Stimulated activated CD4-positive, alpha-beta T cell treated with anti-CD3 and anti-CD28 coated beads, Interleukin-15, amount 100 ng/mL, for 48 hours (primary cell): ENCODE measurements at places on chromosomes 7 and 10.

- no peak for DNase-seq
These were observed 183.0 kb downstream of the RAPGEF5 start for GRCh38 chr7:22173685-22174573.

GRCh38 chr7:88071994-88072714 lies 138.1 kb downstream of the ADAM22 start:
- DNase-seq: no peak

- no peak for DNase-seq
These were observed 77.0 kb downstream of the FRMD4A start for GRCh38 chr10:14253711-14254110.

GRCh38 chr10:103602028-103602851 lies 108.7 kb downstream of the NEURL1 start:
- no peak for DNase-seq

- no peak for DNase-seq
These were observed 88.8 kb downstream of the CHST15 start for GRCh38 chr10:124004663-124005004.

DNA sequence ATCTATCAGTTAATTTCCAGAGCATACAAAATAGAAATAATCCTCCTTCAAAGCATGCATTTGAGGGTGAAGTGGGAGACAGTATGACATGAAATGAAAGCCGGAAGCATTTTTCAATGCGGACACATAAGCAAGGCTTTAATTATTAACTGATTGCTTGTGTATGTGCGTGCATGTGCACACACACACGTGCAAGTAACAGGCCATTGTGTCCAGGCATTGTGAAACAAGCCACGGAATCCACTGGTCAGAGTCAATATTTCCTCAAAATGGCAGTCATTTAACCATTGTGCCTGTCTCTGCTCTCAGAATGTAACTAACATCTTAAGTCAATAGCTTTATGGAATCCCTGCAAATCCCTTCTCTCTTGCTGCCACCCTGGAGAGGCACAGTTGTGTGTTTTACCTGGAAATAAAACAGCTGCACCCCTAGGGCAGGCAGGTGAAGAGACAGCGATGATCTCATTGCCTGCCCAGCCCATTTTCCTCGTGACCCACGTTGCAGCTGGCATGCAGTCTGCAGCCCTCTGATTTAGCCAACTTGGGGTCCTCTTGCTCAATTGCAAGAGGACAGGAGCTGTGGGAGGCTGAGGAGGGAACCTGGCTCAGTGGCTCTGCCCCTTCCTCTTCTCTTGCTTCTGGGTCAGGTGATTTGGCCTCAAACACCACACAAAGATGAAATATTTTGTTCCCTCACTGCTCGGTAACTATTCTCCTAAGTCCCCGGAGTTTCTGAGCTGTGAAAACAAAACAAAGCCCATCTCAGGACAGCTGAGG lies 500.9 kb upstream of the ZMIZ1 start:
- no peak for DNase-seq

GRCh38 chr10:18073314-18073713 lies 66.9 kb upstream of the CACNB2 start:
- DNase-seq: no peak

DNA sequence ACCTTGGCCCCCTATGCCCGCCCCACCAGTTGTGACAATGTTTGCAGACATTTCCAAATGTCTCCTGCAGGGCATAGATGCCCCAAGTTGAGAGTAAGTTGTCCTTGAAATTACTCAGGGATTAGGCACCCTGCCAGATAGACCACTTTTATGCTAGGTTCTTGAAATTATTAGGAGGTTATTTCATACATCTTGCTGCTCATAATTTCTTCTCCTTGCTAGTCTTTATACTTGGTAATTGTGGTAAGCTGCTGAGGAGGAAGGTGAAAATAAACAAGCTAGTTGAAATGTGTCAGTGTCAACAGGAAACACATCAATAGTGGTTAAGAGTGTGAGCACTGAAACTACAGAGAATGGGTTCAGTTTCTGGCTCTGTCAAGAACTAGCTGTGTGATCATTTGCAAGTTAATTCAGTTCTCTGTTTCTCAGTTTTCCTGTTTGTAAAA lies 63.7 kb upstream of the AOAH start:
- no peak for DNase-seq

DNA sequence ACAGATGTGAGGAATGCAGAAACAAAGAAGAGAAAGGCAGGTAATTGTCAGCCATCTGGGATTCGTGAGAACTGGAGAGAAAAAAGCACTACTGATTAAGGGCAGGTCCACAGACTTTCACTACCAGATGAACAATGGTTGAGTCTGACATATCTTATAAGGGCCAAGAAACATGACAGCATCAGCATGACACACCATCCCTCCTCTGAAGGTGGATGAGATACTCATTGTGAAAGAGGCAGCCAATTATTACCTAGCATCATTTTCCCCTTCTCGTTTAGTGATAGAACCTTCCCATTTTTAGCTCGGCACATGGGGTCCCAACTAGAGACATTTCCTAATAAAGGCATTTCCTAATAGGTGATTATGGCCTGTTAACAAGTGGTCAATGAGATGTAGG lies 19.2 kb upstream of the MET start:
- DNase-seq: no peak

DNA sequence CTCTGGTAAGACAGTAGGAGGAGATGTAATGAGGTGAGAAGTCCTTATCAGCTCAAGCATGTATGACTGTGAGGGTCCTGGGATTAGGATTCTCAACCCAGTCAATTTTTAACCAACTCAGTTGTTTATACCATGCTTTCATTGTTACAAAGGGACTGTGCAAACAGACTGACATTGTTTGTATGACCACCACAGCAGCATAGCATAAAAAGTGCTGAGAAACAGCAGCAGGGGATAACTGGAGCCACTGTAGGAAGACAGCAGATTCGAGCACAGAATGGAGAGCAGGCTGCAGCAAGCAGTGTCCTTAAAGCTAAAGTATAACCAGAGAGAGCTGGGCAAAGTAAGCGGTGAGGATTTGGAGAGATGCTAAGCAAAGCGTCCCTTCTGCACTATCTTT lies 829.5 kb downstream of the REEP3 start:
- no peak for DNase-seq

- DNase-seq: no peak
These were observed 736.6 kb downstream of the AUTS2 start for GRCh38 chr7:70334871-70335270.

DNA sequence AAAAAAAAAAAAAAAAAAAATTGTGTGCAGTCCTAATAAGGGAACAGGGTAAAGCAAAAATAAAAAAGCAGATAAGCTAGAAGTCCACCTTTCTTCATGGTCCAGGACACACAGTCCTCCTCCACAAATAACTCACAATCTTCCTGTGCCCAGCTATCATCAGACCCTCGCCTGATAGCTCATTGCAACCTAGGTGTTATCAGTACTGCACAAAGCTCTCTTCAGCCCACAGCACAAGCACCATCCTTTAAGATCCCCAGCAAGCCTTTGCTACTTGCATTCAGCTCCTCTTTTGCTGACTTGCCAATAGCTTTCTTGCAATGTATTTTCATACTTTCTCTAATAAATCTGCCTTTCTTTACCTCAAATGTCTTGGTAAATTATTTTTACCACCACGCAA lies 5.0 kb downstream of the NDUFA5 start:
- DNase-seq: no peak

GRCh38 chr10:1577373-1577770 lies 160.0 kb downstream of the ADARB2 start:
- DNase-seq: no peak

DNA sequence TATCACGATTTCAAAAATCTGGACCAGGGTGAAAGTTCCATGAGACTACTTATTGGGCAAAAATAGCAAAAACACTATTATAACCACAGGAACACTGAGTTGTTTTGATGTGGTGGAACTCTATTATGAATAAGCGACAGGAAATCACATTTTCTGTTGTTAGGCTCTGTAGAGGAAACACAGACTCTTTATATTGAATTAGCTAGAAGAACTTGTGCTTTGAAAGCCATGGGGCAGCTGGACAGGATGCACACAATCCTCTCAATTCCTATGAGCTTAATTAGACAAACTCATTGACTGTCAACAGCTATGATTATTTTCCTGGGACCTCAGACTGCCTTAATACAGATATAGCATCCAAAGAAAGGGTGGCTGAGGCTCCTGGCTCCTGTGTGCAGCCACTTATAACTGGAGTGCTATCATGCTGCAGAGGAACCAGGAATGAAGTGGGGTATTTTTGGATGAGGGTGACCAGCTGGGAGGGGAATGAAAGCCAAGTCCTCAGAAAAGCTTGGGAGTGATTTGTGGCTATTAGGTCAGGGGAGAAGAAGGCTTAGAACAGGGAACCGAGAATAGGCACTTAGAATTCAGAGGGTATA lies 657.3 kb downstream of the TYW1 start:
- DNase-seq: no peak

GRCh38 chr10:5480162-5480941 lies 19.0 kb downstream of the CALML5 start:
- DNase-seq: no peak

DNA sequence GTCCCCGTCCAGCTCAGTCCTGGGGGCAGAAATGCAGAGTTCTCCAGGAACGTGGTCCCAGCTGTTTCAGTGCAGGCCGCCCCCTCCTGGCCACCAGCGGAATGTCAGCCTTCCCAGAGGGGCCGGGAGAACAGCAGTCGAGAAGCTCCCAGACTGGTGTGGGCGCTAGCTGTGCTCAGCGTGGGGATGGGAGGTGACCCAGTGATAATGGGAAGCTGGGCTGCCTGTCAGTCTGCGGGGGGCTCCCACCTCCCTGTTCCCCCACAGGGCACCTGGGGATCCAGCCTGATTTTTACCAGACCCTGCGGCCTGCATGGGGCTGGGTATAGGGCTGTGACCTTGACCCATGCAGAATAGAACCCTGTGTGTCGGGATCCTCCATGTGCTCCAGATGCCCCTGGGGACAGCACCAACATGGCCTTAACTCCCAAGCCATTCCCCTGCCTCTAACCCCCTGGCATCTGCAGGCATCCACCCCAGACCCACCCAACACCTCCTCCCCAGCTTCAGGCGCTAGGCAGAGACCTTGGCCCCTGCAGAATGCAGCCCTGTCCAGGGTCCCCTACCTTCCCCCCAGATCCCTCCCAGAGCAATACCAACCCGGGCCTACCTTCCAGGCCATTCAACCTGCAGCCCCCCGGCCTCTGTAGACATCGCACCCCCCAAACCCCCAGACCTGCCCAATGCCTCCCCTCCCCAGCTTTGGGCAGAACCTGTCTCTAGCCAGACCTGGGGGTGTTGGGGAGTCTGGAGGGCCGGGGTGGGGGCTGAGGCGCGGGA lies 880 bp upstream of the ELN start:
- peak; percentile 23 for DNase-seq

GRCh38 chr7:17158261-17158660 lies 140.2 kb upstream of the AHR start:
- DNase-seq: no peak

- no peak for DNase-seq
These were observed 99.0 kb upstream of the FZD1 start for GRCh38 chr7:91165006-91165845.

DNA sequence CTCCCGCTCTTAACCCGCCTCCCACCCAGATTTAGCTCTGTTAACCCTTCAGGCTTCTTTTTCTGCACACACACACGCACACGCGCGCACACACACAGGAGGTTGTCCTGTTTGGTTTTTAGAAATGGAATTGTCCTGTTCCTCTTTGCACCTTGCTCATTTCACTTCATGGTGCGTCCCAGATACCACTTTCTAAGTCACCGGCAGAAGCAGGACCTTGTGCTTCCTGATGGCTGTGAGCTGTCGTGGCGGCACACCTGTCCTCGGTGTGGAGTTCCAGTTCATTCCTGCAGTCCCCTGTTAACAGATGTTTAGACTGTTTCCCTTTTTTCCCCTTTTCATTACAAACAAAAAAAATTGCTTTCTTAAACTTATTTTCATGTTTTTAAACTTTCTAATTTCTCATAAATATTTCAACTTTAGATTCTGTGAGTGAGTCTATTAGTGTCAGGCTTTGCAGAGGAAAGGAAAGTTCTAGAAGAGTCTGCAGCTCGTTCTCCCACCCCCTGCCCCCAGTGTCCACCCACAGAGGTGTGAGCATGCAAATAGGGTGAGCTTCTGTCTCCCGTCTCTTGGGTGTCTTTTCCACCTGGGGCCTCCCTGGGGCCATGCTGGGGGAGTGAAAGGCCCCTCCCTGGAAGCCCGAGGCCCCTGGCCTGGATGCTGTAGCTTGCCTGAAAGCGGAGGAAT lies 85.5 kb downstream of the LHPP start:
- DNase-seq: no peak

DNA sequence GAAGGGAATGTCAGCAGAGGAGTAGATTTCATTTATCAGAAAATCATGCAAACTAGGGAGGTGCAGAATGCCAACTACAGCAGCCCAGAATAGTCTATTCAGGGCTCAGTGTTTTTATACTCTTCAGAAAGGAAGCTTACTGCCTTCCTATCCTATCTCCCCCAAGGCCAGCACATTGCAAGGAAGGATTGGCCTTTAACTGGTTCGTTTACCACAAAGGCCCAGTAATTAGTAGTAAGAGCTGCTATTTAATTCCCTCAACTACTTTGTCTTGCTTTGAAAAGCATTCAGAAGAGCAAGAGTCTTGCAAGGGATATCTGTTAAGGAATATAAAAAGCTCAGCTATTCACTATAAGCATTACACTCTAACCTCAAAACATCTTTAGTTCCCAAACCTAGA lies 86.4 kb upstream of the RNF148 start:
- no peak for DNase-seq

DNA sequence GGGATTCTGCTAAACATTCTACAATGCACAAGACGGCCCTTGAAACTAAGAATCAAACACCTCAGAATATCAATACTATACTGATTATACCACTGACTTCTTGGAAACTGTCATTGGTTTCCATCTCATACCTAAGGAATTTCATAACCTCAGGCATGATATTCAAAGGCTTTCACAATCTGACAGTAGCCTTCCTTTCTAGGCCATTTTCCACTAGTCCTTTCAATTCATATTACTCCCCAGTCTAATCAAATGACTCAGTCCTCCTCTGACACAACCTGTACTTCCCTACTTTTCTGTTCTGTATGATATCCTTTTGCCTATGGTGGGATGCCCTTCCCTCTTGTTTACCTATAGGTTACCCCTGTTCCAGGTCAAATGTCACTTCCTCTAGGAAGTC lies 48.3 kb downstream of the CSTF2T start:
- DNase-seq: no peak

GRCh38 chr7:26910221-26910620 lies 45.8 kb upstream of the SKAP2 start:
- no peak for DNase-seq

DNA sequence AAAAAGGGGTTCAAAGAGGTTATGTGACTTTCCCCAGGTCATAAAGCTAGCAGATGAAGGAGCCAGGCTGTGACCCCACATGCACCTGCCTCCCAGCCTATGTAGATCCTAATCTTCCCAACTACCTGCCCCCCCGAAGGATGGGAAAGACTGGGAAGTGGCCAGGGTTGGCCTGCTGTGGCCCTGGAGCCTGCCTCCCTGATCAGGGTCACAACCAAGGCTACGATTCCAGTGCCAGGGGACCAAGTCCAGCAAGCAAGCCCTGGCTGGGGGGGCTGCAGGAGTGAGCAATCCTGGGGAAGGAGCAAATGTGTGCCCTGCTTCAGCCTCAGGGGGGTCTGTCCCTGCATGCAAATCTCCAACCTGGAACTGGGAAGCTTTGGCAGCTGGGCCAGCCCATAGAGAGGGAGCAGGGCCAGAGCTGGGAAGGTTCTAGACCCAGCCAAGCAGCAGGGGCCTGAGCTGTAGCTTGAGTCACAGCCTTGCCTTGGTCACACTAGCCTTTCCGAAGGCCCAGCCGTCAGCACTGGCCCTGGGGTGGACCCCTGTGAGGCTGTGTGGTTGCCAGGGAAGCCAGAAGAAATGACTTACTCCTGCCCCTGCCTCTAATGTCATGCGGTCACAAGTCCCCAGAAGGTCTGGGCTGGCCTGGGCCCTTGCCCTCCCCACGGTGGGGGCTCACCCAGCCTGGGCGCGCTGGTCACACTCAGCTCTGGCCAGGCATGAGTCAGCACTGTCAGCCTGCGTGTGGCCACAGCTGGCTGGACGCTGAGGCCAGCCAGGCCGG lies 96.4 kb upstream of the ZMIZ1 start:
- DNase-seq: no peak
